ENCODE measurements at places on chromosomes 6 and 20.

DNA sequence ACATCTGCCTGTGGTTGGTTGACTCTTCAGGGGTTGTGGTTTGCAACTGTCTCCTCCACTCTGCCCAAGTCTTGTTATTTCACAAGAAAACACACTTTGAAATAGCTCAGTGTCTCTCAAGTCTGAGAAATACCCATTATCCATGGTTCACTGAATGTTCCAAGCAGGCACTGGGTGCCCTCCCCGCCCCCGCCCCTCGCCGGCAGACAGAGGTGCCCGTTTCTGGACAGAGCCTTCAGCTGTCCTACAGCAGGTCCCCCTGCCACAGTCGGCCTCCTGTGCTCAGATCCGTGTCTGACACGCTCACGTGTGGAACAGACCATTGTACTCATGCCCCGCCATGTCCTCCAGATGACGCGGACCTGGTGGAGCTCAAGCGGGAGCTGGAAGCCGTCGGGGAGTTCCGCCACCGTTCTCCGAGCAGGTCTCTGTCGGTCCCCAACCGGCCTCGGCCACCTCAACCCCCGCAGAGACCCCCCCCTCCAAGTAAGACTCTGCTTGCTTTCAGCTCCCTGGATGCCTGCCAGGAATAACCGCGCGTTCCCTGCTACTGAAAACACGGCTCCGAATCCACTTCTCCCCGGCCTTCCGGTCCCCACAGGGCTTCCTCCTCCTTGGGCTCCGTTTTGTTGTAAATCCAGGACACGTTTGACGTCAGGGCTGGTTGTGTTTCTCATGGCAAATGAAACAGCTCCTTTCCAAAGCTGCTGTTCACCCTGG lies 81.4 kb downstream of the SERAC1 start:
- DNase-seq, result no peak

DNA sequence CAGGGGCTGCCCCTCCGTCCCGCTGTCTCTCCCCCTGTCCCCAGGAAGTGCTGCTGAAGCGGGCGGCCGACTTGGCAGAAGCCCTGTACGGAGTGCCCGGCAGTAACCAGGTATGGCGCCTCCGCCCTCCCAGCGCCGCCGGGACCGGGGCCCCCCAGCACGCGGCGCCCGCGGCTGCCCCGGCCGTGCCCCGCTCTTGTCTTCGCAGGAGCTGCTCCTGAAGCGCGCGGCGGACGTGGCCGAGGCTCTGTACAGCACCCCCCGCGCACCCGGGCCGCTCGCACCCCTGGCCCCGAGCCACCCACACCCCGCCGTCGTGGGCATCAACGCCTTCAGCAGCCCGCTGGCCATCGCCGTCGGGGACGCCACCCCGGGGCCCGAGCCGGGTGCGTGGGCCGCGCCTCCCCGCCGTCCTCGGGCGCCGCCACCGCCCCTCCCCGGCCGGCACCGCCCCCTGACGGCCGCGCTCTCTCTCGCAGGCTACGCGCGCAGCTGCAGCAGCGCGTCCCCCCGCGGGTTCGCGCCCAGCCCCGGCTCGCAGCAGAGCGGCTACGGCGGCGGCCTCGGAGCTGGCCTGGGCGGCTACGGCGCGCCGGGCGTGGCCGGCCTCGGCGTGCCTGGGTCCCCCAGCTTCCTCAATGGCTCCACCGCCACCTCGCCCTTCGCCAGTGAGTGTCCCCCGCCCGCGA lies 48.4 kb downstream of the CPXM1 start:
- peak; percentile 35 for DNase-seq

DNA sequence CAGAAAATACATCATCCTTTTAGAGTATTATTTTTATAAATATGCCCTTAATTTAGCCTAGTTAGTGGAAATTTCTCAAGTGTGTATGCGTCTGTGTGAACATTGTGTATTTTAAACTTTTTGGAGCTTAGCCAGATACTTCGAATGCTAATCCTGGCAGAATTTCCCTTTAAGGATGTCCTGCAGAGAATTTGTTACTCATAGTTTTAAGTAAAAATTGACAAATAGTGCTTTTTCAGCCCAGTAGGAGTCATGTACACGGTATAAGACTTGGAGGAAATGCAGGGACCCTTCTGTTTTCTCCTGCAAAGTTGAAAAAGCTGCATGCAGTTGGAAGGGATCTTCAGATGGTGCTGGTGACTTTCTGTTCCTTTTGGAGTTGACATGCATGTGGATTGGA lies at the start of gene FHL5:
Gene FHL5 (plus strand): TSS at position 243 of the 400 bp plus-strand sequence. CDS start 40,486 bp downstream, outside the sequence.
- no peak for DNase-seq

DNA sequence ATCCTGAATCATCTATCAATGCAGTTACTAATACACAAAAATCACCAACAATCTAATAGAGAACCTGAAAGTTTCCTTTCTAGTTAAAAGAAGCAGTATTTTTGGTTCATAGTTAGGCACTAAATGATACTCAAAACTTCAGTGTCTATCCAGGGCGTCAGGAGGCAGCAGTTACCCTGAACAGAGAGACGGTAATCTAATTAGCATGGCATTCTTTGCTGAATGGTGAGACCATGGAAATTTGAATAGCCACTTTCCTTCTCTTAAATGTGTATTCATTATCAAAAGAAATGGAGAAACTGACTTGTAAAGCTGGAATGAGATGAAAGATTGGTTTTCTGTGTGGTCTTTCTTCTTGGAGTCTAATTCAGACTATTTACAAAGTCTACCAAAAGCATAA lies 146.6 kb upstream of the BMP5 start:
- no peak for DNase-seq

- no peak for DNase-seq
These were observed 52.3 kb downstream of the ABHD12 start for GRCh38 chr20:25338112-25339023.

- no peak for DNase-seq
These were observed 677.5 kb downstream of the HDGFL1 start for GRCh38 chr6:23246896-23247295.

DNA sequence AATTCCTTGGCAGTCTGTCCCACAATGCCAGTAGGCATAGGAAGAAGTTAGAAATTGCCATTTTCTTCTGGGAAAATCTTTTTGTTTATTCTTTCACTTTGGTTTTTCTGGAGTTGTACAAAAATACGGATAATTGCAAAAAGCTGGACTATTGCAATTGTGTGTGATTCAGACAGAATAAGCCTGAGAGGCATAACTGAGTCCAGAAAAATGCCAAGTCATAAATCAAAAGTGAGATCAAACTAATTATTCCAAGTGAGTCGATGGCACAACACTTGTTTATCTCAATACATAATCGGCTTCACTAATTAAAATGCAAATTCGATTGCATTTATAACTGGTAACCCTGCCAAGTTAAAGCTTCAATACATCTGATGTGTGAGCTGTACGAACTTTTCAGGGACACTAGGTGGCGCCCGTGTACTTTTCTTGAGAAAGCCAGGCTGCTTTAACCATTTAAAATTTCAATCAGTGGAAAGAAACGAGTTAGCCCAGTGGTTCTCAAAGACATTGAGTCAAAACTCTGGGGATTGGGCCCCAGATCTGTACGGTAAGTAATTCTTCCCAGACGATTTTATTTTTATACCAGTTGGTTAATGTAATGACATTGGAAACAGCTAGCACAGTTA lies 102.6 kb downstream of the LAMP5 start:
- DNase-seq, result peak; percentile 77

- DNase-seq, result no peak
These were observed 511.8 kb upstream of the ID4 start for GRCh38 chr6:19325335-19325789.

- peak; percentile 42 for DNase-seq
These were observed 9.4 kb downstream of the C6orf58 start for GRCh38 chr6:127586372-127586771.

DNA sequence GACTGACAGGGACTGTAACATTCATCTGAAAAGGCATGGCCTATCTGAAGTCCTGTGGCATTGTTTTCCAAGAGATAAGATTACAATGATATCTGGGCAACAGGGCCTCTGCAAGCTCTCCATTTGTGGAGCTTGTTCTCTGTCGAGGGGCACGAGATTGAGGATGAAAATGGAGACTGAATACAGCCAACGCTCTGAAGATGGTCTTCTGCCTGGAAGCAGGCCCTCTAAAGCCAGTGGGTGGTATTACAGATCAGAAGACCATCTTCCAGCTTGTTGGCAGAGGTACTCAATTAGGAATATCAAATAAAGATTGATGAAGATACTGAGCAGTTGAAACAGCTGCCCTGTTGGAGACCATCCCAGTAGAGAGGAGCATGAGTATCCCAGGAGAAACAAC lies 288.2 kb downstream of the CENPW start:
- DNase-seq, result no peak

DNA sequence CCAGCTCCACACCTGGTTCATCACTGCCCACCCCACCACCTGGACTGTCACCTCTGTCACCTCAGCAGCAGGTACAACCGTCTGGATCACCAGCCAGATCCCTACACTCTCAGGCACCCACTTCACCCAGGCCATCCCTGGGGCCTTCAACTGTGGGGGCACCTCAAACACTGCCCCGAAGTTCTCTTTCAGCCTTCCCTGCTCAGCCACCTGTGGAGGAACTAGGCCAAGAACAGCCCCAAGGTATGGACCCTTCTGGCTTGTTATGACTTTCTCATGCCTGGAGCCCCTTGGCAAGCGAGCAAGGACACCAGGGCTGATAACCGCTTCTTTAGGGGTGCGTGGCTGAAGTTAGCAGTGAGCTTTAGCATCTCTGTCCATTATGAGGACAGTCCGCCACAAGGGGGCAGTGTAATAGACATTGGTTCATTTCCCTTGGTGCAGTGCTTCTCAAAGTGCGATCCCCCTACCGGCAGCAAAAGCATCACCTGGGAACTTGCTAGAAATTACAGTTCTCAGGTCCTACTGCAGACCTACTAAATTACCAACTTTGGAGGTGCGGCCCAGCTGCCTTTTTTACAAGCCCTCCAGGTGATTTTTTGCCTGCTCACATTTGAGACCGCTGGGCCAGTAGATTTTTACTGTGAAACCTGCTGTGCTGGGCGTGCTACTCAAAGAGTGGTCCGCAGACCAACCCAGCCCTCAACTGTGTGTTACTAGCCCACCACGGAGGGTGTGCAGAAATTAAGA lies 32.5 kb downstream of the PNPLA1 start:
- DNase-seq, result peak; percentile 90

- no peak for DNase-seq
These were observed 5.3 kb downstream of the SNAI1 start for GRCh38 chr20:49987868-49988690.

- no peak for DNase-seq
These were observed 12.8 kb upstream of the ELOVL5 start for GRCh38 chr6:53361549-53362031.

Measured in NCI-H1436 (cell line).